ENCODE measurements at places on chromosomes 7 and 10.

DNA sequence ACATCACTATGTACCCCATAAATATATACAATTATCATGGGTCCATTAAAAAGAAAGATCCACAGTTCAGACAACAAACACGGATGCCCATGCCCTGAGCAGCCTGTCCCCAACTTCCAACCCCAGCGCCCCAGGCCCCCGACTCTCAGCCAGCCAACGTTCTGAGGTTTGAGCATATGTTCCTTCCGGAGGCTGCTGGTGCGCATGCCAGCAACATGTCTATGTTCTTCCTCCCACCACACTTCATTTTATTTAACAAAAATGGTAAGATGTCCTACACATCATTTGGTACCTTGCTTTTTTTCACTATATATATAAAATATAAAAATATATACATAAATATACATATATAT lies 250.9 kb downstream of the MAD1L1 start:
- no peak for DNase-seq

GRCh38 chr7:111004310-111004901 lies 86.5 kb upstream of the LRRN3 start:
- no peak for DNase-seq

DNA sequence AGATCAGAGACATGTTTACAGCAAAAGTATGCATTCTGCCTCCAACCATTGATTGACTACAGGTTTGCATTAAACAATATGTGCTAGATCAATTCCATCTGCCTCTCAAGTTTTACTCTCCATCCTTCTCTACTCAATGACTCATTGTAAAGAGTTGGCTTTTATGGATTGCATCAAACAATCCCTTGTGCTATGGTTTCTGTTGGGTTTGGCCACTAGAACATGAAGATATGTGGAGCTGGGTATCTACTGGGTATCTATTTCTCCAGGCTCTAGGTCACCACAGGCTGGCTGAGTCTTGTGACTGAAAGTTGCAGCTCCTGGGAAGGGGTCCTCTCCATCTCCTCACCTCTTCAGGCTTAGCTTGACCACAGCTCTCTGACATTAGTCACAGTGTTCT lies 204.7 kb downstream of the DGKI start:
- DNase-seq: no peak

DNA sequence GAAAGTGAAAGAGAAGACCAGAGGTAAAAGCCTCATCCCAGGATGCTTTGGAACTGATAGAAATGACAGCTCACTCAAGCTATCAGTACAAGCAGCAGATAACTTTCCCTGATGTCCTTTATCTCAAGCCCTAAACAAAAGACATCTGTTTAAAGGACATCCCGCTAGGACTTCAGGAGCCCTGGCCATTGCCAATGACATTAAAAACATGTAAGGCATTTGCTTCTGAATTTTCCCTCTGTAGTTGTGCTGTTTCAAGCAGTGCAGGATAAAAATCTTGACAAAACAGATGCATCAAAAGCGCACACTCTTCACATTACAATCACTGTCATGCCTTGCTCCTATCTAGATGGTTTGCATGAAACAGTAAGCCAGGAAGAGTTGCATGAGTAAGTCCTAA lies 159.8 kb downstream of the AOAH start:
- no peak for DNase-seq

DNA sequence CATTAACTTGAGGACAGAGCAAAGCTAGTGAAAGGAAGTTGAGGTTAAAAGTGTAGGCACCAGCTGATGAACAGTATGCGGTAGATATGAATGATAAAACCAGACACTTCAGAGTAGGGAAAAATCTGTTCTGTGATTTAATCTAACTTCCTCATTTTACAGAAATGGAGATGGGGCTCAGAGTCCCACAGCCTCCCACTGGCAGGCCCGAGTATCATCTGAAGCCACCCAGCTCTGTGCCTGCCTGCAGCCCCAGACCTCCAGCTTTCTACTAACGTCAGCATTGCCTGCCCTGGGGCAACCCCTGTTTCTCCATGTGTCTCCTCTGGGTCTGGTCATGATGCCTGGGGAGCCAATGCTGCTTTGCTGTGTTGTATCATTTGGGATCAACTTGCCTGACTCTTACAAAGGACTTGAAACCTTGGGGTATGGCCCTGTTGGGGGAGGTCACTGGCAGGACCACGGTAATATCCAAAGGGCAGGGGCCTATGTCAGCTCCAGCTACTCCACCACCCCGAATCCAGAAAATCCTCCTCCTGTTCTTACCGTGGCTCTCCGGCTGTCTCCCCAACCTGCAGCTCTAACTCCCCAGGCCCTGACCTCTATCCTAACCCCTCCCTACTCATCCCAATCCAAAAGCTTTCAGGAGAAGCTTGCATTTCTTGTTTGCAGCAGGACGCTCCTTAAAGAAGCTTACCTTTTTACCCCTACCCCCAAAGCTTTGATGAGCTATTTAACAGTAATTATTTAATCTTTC lies 56.2 kb upstream of the NPY start:
- DNase-seq: no peak

DNA sequence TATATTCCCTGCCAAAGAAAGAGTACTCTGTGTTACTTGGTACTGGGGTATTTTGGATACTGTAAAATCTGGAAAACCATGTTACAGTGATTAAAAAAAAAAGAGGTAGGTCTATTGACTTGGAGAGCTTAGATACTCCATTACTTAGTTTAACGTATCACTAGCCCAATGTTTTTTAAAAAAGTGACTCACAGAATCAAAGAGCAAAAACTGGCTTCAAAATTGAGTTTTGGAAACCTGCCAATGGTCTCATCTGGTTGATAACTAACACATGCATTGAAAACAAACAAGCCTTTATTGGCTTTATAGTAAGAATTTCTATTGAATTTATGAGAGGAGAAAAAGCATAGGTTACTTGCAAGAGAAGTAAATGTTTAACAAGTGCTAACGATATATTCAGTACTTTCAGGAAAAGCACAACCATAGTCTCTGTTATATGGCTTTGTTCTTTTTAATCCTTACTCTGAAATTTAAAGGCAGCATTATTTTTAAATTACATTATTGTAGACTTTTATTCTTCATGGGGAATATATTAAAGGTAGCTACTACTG lies 563.3 kb upstream of the SORCS1 start:
- DNase-seq: no peak

GRCh38 chr10:54800741-54801421 lies at the start of gene PCDH15:
PCDH15 (minus strand) TSS chr10:54801231; CDS start chr10:54664262, 136,969 bp downstream.
- no peak for DNase-seq

DNA sequence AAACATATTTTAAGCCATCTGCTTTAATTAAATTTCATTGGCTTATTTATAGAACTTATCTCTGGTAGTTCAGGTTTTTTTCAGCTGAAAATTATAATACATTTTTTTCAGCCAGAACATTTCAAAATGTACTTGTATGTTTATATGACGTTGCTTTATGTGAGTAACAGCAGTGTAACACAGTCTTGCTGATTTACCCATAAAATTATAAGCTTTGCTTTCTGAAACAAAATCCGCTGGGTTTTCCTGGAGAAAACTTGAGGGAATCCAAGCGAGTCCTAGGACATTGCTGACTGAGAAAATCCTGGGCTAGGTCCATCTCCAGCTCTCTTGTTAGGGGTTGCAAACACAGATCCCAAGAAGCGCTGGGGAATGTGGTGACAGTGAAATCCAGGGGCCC lies 112.2 kb upstream of the GATA3 start:
- DNase-seq: no peak

DNA sequence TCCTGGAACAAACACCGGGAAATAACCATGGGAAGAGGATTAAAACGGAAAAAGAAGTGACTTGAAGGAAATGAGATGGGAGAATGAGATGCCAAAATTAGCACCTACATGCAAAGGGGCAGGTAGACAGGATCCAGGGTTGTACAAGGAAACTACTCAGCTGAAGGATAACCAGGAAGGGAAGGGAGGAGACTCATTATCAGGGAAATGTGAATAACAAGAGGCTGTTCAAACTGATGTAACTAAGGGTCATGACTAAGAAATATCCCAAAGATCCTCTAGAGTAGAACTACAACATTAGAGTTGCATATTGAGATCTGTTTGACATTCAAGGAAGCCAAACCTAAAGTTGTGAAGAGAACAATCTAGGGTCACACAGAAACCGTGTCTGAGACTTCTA lies 166.2 kb upstream of the SP8 start:
- no peak for DNase-seq

- DNase-seq: peak; percentile 6
Measured at GRCh38 chr10:77251297-77252013, 386.2 kb downstream of the KCNMA1 start.

Data from AML-193 (cell line).